ENCODE measurements at places on chromosomes 4 and X.

GRCh38 chrX:13901354-13901753, 84.5 kb upstream of the GPM6B start:
- DNase-seq, result no peak

GRCh38 chrX:147537172-147537571, 374.5 kb upstream of the FMR1 start:
- no peak for DNase-seq

DNA sequence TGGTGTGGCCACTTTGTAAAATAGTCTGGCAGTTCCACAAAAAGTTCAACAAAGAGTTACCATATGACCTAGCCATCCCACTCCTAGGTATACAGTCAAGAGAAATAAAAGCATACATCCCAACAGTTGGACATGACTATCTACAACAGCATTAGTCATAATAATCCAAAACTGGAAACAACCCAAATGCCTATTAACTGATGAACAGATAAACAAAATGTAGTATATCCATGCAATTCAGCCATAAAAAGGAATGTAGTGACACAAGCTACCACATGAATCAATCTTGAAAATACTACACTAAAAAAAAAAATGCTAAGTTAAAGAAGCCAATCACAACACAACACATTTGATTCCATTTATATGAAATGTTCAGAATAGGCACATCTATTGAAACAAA, 16.1 kb downstream of the MED14 start:
- DNase-seq, result no peak

- DNase-seq, result no peak
These were observed 1.0 kb upstream of the TRIML1 start for GRCh38 chr4:188138227-188138626.

DNA sequence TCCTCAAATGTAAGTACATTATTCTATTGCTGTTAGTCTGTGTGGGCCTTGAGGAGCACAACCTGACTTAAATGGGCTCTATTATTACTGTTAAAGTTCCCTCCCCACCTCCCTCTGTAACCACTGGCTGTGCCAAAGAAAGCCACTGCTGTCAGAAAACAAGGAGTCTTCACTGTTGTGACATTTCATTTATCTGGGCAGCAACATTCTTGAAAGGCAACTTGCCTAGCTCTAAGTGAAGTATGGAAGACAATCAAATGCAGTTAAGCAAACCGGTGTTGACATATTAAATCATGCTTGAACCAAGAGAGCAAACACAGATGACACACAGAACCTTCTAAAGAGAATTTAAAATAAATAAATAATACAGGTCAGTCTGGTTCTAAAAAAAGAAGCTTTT, 81.0 kb downstream of the EPHA5 start:
- DNase-seq, result no peak

GRCh38 chrX:7706032-7706431, 136.9 kb upstream of the VCX start:
- no peak for DNase-seq

DNA sequence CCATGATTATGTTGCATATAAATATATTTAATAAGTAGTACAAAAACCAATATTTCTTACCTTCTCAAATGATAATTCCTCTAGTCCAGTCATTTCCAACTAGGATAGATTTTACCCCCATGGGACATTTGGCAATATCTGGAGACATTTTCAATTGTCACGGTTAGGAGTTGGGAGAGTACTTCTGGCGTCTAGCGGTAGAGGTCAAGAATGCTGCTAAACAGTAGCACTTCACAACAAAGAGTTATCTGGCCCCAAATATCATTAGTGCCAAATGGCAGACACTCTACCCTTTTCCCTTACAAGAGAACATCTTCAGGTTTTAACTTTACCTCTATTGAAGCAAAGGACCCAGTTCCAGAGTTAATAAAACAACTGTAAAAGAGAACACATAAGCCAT, 168.1 kb downstream of the FAT4 start:
- no peak for DNase-seq

- no peak for DNase-seq
These were observed 487.4 kb downstream of the INPP4B start for GRCh38 chr4:142358656-142359055.

DNA sequence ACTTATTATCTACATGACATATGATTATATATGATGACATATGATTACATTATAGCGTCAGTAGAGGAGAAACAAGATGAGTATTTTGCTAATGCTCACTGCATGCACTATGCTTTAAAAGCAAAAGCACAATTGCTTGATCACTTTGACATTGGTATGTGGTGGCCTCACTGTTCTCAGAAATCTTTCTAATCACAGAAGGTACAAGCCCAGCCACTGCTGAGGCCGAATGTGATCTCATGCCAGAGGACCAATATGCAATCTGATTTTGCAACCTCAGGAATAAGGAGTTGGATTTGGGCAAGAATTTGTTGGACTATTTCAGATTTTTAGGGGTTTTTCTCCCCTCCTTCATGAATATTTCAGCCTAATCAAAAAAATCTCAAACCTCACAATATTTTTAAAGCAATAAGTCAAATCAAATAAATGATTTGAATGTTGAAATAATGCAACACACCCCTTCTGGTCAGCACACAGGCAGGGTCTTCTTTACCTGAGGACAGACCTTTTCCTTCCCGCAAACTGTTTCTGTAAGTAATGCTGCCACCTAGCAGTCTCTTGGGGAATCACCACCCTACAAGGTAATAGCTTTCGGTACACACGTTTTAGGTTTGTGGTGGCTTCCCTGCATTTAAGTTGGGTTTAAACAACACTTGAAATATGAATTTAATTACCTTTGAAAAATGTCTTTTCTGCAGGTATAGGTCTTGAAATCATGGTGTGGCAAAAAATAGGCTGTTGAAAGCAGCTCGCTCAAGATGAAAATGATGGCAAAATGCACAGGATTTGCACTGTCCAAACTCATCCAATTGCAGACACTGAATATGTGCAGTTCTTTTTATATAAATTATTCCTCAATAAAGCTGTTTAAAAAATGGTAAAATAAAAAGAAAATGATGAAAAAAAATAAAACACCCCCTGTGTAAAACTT, 4.8 kb upstream of the CXCL13 start:
- no peak for DNase-seq

- no peak for DNase-seq
These were observed 453.1 kb downstream of the TRAM1L1 start for GRCh38 chr4:116632269-116632668.

- no peak for DNase-seq
These were observed 107.8 kb downstream of the EFNB1 start for GRCh38 chrX:68936608-68937007.

GRCh38 chrX:50718776-50719175, 95.2 kb downstream of the SHROOM4 start:
- no peak for DNase-seq

- no peak for DNase-seq
These were observed 607 bp upstream of the DKC1 start for GRCh38 chrX:154761977-154762536.

- DNase-seq, result no peak
These were observed 265.3 kb downstream of the PCDH18 start for GRCh38 chr4:137267024-137267423.

GRCh38 chr4:18366136-18366535, 344.6 kb upstream of the LCORL start:
- no peak for DNase-seq

GRCh38 chr4:104128850-104129213, 365.9 kb downstream of the CXXC4 start:
- no peak for DNase-seq

DNA sequence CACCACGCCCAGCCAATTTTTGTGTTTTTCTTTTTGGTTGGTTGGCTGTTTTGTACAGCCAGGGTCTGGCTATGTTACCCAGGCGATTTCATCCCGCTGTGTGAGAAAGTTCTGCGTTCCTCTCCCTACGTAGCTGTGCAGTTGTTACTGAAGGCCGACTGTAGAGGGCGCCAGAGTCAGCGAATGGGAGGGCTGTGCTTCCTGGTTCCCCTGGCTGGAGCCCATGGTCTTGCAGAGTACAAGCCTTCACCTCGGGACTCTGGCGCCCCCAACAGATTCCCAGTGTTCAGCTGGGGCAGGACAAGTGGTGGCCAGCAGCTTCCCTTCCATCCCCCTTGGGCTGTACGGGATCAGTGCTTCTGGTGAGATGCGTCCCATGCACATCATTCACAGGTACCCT, 5.6 kb upstream of the CT45A1 start:
- peak; percentile 19 for DNase-seq

DNA sequence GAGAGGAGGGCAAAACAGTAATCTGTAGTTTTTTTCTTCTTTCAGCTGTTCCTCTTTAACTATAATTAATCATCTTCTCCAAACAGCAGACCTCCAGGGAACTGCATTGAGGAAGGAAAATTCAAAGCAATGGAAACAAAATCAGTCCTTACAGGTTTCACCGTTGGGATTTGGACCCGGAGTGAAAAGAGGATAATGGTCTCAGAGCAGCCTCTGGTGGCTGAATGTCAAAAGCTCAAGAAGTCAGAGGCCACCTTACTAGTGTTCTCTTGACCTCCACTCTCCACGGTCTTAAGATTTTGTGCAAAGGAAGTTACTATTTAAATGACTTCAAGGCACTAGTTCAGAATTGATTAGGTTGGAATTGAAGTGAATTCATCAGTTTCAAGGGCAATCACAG, 16.0 kb upstream of the MID1 start:
- no peak for DNase-seq

DNA sequence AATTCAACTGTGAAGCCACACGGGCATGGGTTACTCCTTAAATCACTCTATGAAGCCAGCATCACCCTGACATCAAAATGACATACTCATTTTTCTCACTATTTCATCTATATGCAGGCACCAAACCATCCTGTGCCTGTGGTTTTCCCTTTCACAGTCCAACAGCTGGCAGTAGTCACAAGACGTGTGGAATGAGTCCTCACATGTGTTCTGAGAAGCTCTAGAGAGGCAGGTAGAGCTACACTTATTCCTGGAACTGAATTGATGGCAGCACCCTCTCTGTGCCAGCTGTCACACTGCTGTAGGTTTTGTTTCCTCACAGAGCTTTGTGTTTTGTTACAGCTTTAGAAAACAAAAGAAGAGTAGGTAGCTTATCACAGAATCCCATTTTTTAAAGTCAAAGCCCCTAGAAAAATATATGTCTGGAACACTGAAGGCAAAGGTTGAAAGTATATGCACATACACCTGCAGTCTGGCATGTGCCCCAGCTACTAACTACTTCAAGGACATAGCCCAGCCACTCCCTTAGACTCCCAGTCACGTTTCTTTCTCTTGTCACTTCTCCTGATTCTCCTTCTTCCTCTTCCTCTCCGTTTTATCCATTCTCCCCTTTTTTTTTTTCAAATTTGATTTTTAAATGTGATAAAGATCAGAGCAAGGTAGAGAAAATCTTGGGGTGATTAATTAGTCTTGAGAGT, 107.1 kb downstream of the ANXA10 start:
- no peak for DNase-seq

- no peak for DNase-seq
These were observed 371.4 kb upstream of the FAM241A start for GRCh38 chr4:111773858-111774257.

DNA sequence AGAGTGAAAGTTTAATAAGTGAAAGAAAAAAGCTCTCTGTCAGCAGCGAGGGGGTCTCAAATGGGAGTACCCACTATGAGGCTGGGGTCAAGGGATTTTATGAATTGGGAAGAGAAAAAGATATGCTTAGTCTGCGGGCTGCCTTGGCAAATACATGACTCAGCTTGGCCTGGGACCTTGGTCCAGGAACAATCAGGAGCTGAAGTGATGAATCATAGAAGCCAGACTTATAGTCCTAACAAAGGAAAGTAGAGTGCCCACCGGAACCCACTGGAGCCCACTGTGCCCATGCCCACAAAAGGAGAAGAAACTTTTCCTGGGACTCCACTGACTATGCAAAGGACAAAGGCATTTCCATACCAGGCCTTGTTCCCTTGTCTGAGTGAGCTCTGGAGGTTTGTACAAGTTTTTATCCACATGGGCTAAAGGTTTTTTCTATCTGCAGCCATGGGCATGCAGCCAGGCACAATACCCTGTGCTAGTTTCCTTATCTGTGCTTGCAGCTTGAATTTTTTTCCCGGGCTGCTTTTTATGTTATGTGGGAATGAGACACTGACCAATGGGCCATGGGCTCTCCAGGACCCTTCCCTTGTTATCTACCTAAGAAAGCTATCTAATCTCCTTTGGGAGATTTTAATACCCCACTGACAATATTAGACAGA, 201.7 kb downstream of the FAM133A start:
- DNase-seq, result no peak

DNA sequence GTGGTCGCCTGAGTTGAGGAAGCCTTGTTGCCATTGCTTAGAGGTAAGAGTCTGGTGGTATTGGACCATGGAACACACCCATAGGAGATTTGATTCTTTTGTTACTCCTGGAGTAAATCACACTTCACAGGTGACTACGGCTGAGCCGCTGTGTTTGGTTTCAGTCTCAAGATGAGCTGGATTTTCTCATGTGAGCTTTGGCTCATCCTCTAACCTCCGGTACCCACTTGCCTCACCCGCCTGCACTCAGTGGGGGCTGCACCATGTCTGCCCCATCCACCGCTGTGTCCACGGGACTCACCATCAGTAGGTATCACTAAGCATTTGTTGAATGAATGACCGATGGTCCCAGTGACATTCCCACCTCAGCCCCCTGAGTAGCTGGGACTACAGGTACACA, 52.7 kb downstream of the HTT-AS start:
- DNase-seq, result no peak

- DNase-seq, result no peak
These were observed 138.3 kb downstream of the UNC5C start for GRCh38 chr4:95410387-95410977.

GRCh38 chr4:101753721-101754120, 36.8 kb upstream of the BANK1 start:
- no peak for DNase-seq

DNA sequence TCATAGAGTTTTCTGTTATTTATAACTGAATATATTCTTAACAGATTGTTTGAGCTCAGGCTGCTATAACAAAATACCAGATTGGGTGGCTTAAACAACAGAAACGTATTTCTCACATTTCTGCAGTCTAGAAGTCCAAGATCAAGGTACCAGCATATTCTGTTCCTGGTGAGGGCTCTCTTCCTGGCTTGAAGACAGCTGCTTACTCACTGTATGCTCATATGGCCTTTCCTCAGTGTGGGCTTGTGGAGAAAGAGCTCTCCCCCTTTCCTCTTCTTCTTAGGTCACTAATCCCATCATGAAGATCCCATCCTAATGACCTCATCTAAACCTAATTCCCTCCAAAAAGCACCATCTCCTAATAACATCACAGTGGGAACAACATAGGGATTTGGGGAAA, 117.8 kb downstream of the RASGEF1B start:
- no peak for DNase-seq

- no peak for DNase-seq
These were observed 1658.0 kb downstream of the STIM2 start for GRCh38 chr4:28518561-28519165.

GRCh38 chr4:40316333-40316781, 18.8 kb upstream of the CHRNA9 start:
- DNase-seq, result no peak

All from activated T-cell treated with anti-CD3 and anti-CD28 coated beads for 24 hours (primary cell).